Foreskin keratinocyte (primary cell): ENCODE measurements at places on chromosomes 7 and 10. TPM values are rescaled to one million over a fixed set of nuclear protein-coding genes. Genes with fewer than 3 reads are reported as not detected.

DNA sequence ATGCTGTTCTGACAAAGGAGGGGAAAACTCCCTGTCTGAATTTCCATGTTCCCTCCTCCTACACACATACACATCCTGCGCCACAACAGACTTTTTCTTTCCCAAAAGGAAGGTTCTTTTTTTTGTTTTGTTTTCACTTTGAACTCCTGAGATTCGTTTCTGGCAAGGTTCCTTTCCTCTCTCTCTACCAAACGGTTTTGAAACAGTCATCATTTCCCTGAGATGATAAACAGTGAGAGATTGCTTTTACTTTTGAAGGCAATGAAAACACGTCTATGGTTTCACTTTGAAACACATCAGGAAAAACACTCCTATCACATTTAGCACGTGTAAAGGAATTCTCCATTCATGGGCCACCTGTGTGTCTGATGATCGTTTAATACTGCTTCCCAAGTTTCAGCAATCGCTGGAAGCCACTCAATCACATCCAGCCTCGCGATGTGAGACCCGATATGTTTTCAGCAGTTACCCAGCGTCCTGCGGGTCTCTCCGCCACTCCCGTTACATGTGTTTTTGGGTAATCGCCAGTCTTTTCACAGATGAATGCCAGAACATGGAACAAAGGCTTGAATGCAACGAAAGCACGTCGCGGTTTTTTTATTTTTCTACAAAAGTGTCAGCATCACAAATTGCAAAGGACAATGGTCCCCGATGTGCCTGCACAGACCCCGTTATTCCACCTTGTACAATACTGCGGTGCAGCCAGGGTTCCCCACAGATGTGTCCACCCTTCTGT is 62.8 kb upstream of the CUX1 start:
- DNase-seq, result peak; percentile 4

The KMT2C gene
- 19.7 and 20.4 TPM in 2 replicates for total RNA-seq

The TRPV6 gene
- 0.07 and 0.24 TPM in 2 replicates for total RNA-seq

- no peak for DNase-seq
Measured at GRCh38 chr10:97538411-97538810, 34.2 kb upstream of the ANKRD2 start.

The ERVW-1 gene
- total RNA-seq, result not detected in 2 replicates

DNA sequence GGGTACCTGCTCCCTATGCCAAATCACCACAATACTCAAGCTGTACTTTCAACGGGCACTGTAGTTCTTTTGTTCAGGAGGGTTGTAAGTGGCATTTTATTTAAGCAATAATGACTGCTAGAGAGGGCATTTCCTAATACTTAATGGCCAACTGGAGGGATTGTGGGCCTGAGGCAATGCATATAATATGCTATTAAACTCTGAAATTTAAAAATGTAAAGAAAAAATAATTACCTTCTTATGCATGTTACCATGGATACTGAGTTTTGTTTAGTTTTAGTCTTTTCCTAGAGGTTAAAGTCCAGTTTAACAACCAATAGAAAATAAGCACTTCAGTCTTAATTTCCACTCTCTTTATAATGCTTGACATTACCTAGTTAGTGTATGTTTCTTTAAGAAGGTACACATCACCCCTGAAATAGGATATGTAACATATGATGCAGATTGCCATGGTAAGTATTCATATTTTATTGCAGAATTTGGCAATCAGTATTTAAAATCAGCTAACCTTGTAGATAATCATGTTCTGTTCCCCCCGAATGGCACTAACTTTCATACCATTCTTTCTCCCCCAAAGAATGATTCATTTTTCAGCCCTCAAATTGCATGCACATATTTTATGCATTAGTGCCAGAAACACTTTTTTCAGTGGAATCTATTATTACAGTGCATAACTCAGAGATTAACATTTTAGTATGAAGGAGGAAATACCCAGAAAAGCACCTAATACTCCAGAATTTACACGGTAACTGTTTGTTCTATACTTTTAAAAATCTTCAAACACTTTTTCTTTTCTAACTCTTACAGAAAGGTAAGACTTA is 90.3 kb upstream of the ZNF438 start:
- no peak for DNase-seq

- DNase-seq, result no peak
Measured at GRCh38 chr10:12250181-12250580, 54.2 kb downstream of the CDC123 start.
